ENCODE measurements at places on chromosomes 3 and 15.

DNA sequence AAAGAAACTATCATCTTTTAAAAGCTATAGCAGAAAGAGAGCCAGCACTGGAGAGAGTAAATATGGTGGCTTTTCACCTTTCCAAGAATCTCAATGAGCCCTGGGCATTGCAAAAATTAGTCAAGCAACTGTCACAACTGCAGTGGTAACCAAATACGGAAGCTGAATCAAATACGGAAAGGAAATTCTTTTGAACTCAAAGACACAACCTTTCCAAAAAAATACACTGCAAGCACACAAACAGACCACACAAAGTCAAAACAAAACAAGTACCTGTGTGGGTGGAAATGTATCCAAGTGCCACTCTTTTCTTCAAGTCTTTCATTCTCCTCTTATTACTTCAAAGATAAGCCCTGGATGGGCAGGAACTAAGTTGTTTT, 17.6 kb downstream of the VGLL4 start:
- peak; percentile 50 for DNase-seq

- no peak for DNase-seq
These were observed 177.3 kb downstream of the SATB1 start for GRCh38 chr3:18247776-18248310.

GRCh38 chr3:50112462-50112861, 23.7 kb downstream of the RBM5 start:
- no peak for DNase-seq

DNA sequence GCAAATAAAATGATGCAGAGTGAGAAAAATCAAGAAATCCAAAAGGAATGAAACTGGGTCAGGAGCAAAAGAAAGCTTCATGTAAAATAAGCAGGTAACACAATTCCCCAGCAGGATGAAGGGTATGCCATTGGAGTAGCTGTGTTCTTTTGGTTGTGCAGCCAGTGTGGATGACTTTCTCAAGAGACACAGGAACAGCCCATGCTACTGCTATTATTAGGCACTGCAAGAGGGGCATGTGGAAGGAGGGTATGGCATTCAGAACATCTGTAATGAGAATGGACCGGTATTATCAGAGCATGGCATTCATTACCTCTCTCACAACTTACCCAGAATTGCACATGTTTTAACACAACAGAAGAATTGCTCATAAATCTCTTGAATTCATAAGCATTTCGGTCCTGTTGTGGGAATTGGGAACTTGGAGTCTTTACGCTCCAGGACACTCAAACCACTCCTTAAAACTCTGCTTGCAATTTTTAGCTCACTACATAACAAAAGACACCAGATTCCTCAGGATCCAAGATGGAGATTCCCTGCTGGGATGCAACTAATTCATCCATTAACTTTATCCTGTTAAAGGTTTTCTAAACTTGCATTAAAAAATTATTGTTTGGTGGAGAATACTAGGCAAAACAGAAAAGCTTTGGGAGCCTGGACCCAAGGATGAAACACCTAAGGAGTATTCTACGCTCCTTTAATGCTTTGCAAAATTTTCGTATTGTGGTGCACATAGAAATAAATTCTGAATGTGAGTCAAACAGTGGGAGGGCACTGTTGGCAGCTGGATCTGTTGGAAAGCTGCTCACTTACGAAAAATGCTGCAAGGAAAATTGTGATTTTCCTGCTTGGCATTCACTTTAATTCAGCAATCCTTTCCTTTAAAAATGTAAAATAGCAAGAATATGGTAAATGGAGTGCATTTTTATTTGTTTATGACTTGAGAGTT, 34.6 kb upstream of the CDIN1 start:
- no peak for DNase-seq

- DNase-seq = no peak
These were observed 31.4 kb downstream of the CRYGS start for GRCh38 chr3:186512570-186513302.

- no peak for DNase-seq
These were observed 9.1 kb upstream of the LEKR1 start for GRCh38 chr3:156816794-156817645.

DNA sequence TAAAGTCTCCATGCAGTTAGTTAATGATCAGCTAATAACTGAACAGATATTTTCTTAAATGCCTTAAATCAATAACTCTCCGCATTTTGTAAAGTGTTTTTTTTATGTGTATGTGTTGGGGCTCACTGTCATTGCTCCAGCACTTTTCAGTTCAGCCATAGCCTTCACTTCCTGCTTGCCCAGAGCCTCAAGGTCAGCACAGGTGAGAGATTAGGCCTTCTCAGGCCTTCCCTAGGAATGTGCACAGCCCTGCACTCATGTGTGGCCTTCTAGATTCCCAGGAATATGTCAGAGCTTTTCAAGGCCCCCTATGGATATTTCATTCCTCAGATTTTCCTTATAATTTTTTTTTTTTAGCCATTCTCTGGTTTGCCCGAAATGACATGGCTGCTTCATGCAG, 77.6 kb upstream of the MANF start:
- DNase-seq = no peak

DNA sequence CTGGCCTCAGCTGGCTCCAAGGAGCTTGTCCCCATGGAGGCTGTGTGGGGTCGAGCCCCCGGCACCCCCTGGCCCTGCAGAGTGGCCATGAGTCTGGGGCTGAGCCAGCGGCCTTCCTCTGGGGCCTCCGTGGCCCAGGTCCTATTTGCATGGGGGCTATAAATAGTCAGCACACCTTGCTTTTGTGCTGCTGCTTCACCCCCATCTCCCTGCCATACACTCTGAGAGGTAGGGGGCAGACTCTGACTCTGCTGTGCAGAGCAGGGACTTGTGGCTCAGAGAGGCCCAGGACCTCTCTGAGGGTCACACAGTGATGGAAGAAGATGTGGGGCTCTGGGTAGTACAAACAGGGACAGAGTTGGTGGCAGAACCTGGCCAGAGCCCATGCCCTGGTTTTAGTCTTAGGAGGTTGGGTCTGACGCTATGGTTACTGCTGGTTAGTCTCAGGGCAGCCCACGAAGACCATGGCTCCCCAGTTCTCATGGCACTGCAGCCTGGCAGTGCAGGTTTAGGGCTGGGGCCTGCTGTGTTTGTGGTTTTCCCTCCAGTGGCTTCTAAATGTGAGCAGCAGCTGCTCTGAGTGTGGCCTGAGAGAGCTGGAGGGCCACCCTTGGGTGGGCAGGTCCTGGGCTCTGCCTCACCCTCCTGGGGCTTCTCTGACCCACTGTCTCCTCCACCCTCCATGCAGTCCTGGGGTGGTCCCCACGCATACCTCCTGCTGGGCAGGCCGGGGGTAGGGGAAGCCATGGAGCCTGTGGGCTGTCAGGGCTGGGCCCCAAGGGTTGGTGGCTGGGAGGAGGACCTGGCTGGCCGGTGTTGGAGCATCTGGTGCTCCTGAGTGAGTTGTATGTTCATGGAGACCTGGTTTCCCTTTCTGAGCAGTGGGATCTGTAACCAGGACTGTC, 13.6 kb downstream of the PRKCD start:
- DNase-seq = no peak

- DNase-seq = no peak
These were observed 81.8 kb downstream of the SCAPER start for GRCh38 chr15:76823303-76823702.

- no peak for DNase-seq
These were observed 19.2 kb downstream of the DYNC1LI1 start for GRCh38 chr3:32551496-32551895.

GRCh38 chr3:150308481-150309256, 99.4 kb upstream of the TSC22D2 start:
- DNase-seq = no peak

- DNase-seq = no peak
These were observed 127.3 kb downstream of the NR2F2 start for GRCh38 chr15:96457841-96458240.

GRCh38 chr3:45105855-45106671, 40.1 kb downstream of the CDCP1 start:
- DNase-seq = peak; percentile 33

DNA sequence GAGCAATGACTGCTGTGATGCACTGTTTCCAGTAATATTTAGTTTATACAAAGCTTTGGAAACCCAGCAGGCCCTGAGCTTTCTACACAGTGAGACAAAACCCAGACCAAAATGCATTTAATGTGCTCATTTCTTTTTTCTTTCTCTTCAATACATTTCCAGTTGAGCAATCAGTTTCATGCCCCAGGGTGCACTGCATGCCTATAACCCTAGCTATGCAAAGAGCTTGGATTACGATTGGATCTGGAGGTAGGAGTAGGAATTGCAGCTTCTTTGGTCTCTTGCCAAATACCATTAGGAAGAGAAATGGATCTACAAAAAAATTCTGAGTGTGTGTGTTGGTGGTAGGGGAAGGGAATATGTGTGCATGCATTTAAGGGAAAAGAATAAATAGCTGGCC, 1001.4 kb downstream of the SQOR start:
- no peak for DNase-seq

GRCh38 chr3:120778776-120779175, 36.2 kb downstream of the GTF2E1 start:
- no peak for DNase-seq

DNA sequence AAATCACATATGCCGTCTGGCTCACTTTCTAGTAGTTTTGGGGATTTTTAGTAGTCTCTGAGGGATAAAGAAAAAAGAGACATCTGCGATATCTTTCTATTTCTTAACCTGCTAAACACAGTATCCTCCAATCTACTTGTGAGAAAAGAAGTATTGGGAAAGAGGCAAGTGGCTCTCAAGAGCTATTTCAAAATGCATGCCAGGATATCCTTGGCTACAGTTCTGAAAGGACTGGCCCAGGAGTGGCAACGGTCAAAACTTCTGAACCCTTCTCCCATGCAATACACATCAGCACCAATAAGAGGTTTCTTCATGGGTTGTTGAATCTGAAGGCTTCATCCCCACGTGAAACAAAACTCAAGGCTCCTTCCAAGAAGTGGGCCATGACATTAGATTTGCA, 204.0 kb upstream of the WNT5A start:
- DNase-seq = no peak

DNA sequence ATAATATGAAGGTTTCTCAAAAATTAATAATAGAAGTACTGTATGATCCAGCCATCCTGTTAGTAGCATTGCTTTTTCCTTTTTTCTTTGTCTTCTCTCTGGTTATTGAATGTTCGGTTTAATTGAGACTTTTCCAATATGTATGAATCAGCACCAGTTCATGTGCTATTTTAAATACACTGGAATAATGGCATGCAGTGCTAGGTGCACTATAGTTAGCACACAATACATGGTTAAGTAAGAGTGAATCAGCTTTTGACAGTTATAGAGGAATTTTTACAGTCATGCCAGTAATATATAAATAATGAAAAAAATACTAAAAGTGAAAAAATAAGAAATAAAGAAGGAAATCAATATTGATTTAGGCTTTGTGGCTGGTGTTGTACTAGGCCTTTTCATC, 113.8 kb upstream of the STRIT1 start:
- DNase-seq = no peak
